ENCODE measurements at places on chromosomes 12 and 14. TPM values are rescaled to one million over a fixed set of nuclear protein-coding genes. Genes with fewer than 3 reads are reported as not detected.
A peak's percentile ranks its signal among the peaks of the same experiment; 100 is the strongest.

DNA sequence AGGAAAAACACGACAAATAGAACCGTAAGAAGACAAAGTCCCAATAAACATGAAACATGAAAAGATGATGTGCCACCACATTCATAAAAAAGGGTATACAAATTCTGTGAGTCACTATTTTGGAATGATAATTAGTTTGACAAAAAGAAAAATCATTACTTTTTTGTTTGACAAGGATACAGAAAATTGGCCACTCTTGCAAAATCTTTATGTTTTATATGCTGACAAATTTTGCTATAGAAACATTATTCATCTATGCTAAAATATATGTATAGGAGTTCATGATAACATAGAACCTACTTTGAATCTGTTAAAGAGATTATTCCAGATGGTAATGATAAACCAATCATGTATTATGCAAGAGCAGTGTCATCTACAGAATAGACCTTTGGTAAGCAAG, 1201.0 kb downstream of the FSCB start:
- no peak for DNase-seq
- no peak overlapping the region for H3K4me3 ChIP-seq
- no peaks in the 10 kb centered on the region for H3K4me1 ChIP-seq
- H3K36me3 ChIP-seq: no peaks in the 10 kb centered on the region
- no peaks in the 10 kb centered on the region for H3K27me3 ChIP-seq

- H3K4me3 ChIP-seq: peak overlapping the region; percentile 66
- H3K4me1 ChIP-seq: peaks cover 46% of the 10 kb centered on the region
- DNase-seq: peak; percentile 76
- H3K36me3 ChIP-seq: no peaks in the 10 kb centered on the region
Measured at GRCh38 chr14:105420101-105420973, 710 bp downstream of the MTA1 start.

- DNase-seq: no peak
- no peaks in the 10 kb centered on the region for H3K4me1 ChIP-seq
- H3K27me3 ChIP-seq: no peaks in the 10 kb centered on the region
- H3K4me3 ChIP-seq: no peak overlapping the region
- no peak overlapping the region for H3K27ac ChIP-seq
Measured at GRCh38 chr14:65745396-65746190, 333.1 kb downstream of the FUT8 start.

GRCh38 chr14:35998303-35998702, 172.2 kb downstream of the BRMS1L start:
- peaks cover 22% of the 10 kb centered on the region for H3K27me3 ChIP-seq
- H3K4me3 ChIP-seq: no peak overlapping the region
- H3K4me1 ChIP-seq: no peaks in the 10 kb centered on the region
- DNase-seq: no peak
- H3K27ac ChIP-seq: no peak overlapping the region

DNA sequence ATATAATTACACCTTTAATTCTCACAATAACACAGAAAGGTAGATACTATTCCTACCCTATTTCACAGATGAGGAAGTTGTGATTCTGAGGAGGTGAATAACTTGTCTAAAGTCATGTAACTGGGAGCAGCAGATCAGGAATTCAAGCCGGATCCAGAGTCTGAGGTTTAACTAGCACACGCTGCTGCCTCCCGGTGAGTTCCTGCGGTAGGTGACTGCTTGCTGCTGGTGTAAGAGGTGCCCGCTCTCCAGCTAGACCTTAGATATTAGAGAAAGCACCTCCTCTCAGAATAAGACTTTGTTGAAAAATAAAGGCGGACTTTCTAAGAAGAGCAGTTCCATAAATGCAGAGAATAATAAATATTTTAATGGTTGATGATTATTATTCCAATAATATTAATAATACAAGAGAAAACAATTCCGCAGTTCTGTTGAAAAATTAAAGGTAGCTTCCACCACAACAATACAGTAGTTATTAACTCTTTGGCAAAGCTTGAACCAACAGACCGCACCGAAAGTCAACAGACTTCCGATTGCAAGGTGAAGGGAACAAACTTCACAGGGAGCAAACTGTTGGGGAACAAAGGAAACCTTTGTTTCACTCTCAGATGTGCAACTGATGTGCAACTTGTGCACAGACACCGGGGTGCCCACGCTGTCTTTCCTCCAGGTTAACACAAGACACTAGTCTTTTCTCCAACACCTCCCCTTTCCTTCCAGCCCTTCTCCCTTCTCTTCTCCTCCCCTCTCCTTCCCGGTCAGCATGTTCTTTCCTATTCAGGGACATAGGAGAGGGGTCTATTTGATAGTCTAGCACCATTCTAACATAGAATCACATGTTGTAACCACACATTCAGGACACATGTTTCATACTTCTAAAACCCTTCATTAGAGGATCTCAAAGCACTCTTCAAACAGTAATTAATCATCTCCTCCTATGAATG, 73.2 kb upstream of the EGLN3 start:
- no peak overlapping the region for H3K27ac ChIP-seq
- no peak overlapping the region for H3K4me3 ChIP-seq
- H3K4me1 ChIP-seq: no peaks in the 10 kb centered on the region
- H3K36me3 ChIP-seq: no peaks in the 10 kb centered on the region
- peaks cover 3% of the 10 kb centered on the region for H3K27me3 ChIP-seq
- DNase-seq: peak; percentile 23

DNA sequence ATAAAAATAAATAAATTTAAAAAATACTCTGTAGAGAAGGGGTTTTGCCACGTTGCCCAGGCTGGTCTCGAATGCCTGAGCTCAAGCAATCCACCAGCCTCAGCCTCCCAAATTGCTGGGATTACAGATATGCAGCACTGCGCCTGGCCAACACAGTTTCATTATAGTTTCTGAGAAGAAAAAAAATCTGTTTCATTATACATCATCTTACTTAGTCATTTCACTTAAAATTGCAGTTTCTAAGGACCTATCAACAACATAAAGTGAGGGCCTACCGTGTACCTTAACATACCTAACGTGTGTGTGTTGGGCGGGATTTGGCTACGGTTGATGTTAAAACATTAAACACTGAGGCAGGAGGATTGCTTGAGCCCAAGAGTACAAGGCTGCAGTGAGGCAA, 28.3 kb downstream of the P2RX2 start:
- H3K36me3 ChIP-seq: peaks cover 19% of the 10 kb centered on the region
- no peak for DNase-seq
- H3K4me3 ChIP-seq: no peak overlapping the region
- H3K27me3 ChIP-seq: no peaks in the 10 kb centered on the region
- H3K4me1 ChIP-seq: no peaks in the 10 kb centered on the region

- peaks cover 24% of the 10 kb centered on the region for H3K36me3 ChIP-seq
- H3K4me3 ChIP-seq: no peak overlapping the region
- peak overlapping the region; percentile 64 for H3K27ac ChIP-seq
- peak; percentile 49 for DNase-seq
Measured at GRCh38 chr12:57272337-57273151, 21.6 kb upstream of the STAC3 start.

INHBE gene
- polyA plus RNA-seq: 0.08 TPM

NPAS3 gene
- polyA plus RNA-seq: 4.5 TPM
